ENCODE measurements at places on chromosomes 2 and 18.

DNA sequence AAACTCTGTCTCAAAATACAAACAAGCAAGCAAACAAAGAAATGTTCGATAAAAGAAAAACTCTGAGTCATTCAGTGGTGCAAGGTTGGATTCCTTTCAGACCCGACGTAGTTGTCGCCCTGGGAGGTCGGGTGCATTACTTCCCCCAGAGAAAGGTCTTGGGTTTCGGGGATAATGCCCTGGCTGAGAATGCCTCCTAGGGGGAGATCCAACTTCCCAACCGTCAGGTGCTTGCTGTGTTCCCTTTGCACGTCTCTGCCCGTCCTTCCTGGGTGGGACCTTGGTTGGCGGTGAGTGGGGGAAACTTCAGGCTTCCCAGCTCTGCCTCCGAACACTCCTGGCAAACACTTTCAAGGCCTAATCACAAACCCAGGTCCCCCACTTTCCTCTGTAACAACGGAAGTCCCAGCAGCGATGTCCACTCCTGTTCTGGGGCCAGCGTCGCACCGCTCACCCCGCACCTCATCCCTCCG, 609 bp downstream of the TPGS2 start:
- DNase-seq: no peak

- DNase-seq: no peak
Observed at GRCh38 chr2:105746177-105747080, 1.7 kb downstream of the NCK2 start.

DNA sequence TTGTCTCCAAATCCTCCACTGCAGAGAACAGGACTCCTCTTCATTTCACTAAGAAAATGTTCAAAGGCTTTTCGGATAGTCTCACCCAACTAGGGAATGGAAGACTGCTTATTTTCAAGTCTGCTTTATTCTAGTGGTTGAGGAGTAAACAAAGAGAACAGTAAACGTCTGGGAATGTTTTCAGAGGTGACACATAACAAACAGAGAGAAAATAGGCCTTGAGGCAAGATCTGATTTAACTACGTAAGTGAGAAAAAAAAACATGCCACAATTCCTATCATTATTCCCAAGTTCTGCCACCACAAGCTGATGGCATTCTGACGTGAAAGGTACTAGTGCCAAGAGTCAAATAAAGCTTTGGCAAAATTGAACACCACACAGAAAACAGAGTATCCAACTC, 16.7 kb upstream of the WIPF1 start:
- DNase-seq: no peak

DNA sequence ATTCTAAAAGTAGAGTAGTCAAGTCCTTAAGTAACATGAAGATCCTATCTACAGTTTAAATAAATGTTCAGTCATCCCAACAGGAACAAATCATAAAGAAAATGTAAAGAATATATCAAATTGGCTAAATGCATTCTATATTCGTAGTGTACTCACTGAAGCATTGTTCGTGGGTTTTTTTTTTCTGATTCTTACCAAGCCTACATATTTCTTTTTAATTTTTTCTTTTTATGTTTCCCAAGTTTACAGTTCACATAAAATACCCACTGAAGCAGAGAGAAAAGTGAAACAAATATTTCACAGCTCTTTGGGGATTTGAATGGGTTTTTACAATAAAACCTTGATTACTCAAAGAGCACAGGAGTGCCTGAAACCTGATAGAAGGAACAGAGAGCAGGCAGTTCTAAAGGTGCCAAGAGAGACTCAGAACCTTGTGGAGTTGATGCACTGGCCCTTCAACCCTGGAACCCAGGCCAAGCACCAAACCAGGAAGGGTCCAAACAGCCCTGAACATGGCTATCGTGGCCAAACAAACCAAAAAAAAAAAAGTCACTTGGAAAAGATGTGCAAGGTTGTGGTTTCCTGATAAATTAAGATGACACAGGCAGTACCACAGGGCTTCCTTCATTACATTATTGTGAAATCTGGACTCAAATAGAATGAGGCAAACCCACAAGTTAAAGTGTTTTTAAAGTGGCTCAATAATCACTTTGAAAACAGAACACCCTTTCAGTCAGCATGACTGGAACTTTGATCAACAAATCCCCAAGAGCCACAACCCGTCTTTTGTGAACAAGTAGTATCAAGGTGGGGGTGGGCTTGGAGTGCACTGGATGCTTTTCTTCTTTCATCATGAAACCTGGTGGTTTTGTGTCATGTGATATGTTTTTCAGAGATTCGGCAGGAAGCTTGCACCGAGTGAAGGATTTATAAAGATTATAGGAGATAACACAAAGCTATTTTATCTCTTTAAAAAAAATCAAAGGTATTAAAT, 245.0 kb upstream of the FN1 start:
- DNase-seq: peak; percentile 73

DNA sequence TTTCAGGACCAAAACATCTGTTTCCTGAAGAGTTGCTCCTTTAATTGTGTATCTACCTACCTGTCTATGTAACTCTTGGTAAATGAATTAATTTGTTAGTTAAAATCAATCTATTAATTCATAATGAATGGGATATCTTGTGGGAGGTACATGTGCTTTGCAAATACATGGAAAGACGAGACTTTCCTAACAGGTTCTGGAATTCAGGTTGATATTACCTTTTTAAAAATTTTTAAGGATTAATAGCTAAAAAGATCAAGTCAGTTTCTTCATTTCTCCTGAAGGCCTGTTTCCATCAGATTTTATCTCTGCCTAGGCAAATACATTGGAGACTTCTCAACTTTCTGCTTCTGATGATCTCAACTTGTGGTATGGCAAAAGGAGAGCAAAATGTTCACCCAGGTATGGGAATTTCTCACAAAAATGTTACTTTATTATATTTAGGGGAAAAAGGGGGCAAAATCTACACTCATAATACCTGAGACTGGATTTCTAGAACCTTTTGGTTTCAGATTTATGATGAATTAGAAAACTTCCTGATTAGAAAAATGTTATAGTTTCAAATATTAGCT, 7.4 kb downstream of the TFPI start:
- no peak for DNase-seq

DNA sequence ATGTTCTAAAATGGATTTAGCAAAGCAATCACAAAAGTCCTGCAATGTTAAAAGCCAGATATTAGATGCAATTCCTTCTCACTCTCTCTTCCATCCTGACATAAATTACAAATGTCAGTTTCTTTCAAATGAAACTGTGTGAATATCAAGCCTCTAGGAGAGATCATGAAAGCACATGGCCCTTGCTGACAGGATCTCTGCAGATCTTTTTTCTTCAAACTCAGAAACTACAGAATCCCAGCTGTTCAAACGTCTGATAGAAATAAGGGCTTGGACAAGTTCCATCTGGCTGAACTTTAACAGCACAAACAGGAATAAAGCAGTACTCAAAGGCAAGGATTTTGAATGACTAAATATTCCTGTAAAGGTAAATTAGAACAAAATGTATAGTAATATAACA, 47.6 kb downstream of the PDE1A start:
- no peak for DNase-seq

GRCh38 chr18:2654928-2655177, 673 bp upstream of the SMCHD1 start:
- DNase-seq: no peak

DNA sequence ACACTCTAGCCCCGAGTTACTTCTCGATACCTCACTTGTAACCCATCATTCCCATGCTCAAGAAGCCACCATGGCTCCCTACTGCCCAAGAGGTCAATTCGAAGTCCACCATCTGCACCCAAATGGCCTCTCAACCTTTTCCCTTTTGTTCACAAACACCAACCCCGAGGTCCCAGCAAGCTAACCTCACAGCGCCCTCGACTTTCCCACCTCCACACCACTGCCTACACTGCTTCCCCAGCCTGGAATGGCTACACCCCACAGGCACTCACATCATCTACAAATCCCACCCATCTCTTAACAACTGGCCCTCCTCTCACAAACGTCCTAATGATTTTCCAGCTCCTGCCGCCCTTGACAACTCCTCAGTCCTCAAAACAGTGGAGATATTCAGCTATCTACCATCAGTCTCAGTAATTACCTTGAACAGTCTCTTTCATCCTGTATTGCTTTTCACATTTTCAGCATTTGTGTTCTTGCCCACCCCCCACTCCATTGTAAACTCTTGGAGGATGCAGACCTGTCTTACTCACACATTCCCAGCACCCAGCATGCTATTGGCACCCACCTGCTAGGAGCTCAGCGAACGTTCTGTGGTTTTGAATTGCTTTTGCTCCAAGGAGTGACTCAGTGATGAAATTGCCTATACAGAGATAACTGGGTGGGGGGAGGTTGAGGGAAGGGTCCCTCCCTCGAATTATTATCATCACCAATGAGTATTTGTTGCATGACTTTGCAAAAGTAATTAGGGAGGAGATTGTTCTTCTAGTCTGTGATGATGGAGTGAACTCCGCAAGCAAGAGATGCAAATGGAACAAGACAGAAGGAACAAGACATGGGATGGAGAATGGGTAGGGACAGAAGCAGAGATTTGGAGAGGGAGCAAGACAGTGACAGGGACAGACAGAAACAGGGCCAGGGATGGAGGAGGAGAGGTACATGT, 106.8 kb downstream of the CYP26B1 start:
- DNase-seq: no peak

- no peak for DNase-seq
Observed at GRCh38 chr2:8576525-8577167, 105.2 kb upstream of the ID2 start.

DNA sequence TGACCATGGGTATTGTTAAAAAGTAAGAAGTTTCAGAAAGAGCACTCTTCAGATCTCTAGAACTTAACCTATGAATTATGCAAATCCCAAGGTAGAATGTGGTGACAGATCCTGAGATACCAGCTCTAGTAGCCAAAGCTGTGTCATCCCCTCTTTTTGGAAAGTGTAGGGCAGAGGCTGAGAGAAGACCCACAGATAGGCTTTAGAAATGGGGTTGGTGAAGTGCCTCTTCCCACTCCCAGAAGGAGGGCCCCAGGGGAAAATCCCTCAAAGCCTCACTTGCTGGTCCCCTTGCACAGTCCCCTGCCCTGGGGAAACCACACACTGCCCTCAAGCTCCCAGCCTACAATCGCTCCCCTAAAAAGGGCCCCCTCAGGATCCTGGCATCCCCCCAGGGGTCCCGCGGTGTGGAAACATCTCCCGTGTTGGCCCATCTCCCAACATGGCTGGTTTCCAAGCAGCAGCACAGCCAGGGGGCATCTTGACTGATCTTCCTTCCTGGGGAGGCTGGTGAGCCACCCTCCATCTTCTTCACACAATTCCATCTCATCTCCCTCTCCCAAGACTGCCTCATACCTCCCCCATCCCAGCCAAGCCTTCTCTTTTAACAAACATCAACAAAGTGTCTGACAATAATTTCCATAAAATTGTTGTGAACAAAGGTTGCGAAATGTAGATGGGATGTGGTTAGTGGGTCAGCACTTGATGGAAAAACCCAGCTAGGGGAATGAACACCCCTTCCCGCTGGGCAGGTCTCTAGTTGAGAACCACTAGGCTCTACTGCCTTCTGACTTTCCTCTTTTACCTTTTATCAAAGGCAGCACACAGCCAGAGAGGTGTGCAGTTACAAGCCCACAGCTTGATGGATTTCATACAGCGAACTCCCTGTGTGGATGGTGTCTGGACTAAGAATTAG, 25.1 kb downstream of the MAL start:
- no peak for DNase-seq

- no peak for DNase-seq
Observed at GRCh38 chr18:58991167-58991798, 126.6 kb downstream of the ZNF532 start.

GRCh38 chr2:48442610-48443360, 87.2 kb upstream of the STON1 start:
- no peak for DNase-seq

DNA sequence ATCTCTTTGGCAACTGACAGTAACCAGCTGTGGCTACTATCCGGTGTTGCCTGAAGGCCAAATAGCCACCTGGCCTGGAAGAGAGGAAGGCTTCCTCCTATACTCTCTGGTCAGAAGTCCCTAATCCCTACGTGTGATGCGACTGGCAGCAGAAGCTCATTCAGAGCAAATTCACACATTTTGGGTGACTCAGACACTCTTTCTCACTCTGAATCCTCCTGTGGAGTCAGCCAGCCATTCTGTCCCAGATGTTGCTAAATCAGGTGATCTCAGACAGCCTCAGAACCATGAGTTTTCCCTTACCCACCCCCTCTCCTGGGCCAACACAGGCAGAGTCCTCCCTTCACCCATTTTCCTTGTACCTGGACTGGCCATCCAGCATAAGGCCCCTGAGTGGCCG, 34.7 kb downstream of the CFAP53 start:
- no peak for DNase-seq

GRCh38 chr2:30362468-30363081, 84.5 kb upstream of the LCLAT1 start:
- DNase-seq: no peak

GRCh38 chr18:8659609-8660242, 45.6 kb upstream of the MTCL1 start:
- no peak for DNase-seq

DNA sequence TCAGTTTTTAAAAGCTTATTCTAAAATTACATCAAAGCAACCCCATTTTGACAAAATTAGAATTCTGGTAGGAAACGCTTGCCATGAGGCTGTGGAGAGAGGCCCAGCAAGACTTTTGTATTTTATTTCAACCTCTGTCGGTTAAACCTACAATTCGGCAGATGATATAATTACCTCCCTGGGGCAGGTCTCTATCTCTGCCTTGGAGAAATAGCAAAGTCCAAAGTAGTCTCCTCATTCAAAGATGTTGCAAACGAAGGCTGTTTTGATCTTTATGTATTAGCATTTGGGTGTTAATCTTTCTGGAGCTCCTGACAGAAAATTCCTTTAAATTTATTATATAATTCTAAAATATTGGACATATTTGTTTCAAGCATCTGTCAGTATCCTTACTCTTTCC, 35.6 kb downstream of the GALM start:
- DNase-seq: no peak

GRCh38 chr18:23069481-23069880, 65.8 kb upstream of the CABLES1 start:
- DNase-seq: no peak

DNA sequence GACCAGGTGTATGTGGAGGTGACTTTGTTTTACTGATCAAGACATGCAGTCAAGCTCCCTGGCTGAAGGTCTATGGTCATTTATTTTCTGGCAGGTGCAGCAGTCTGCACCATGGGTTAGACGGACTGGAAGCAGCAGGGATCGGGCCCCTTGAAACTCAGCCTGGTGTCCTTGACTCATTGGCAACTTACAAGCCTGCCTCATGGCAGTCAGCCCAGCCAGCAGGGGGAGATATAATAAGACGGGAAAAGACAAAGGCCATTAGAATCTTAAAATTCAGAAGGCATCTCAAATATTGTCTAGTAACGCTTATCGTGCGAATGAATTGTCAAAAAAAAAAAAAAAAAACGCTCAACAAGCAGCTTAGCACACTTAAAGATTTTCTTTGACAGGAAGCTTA, 308.2 kb downstream of the EN1 start:
- no peak for DNase-seq

All from NCI-H2107 (cell line).